ENCODE measurements at places on chromosomes 5 and 9. TPM values are rescaled to one million over a fixed set of nuclear protein-coding genes. Genes with fewer than 3 reads are reported as not detected.

Gene TMEM215
- total RNA-seq, result not detected

- DNase-seq, result no peak
Observed at GRCh38 chr9:109506097-109506712, 8.1 kb upstream of the PTPN3 start.

- DNase-seq, result no peak
Observed at GRCh38 chr5:13186177-13186576, 758.3 kb downstream of the DNAH5 start.

Gene PPIP5K2
- total RNA-seq, result 67.1 TPM

DNA sequence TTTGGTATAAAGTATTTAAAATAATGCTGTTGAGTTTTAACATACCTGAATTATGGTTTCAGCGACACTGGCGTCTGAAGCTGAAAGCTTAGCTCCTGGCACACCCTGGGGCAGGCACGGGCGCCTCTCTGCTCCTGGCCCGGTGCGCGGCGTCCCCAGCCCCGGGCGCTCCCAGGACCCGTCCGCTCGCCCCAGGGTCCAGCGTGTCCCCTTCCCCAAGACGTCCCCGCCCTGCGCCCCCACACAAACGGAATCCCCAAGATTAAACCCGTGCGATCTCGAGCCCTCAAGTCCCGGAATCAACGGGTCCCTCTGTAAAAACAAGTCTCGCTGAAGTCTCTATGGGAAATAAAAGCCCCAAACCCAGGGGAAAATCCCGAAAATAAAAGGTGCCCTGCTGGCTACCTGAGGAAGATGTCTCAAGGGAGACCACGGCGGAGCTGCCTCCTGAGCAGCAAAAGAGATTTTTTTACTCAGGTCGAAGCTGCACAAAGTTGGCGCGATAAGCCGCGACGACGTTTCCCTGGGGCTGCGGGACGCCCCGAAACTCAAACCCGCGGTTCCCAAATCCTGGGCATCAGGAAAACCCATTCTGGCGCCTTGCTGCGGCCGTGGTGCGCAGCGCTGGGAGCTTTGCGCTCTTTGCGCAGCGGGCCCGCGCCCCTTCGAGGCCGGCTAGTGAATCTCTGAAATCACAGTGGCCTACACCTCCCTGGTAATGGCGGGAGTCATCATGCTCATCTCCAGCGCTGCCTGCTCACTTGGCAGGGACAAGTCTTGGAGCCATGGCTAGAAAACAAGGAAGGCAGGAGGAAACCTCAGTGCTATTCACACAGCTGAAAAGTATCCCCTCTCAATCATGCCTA lies 6.3 kb upstream of the IFNA8 start:
- DNase-seq, result peak; percentile 48

- DNase-seq, result no peak
Observed at GRCh38 chr9:91150998-91151717, 210.6 kb downstream of the AUH start.

Gene SLC2A6
- total RNA-seq, result 6.3 TPM

GRCh38 chr9:112856843-112857242 lies 33.8 kb downstream of the SLC46A2 start:
- no peak for DNase-seq

Gene PCDHA4
- total RNA-seq, result not detected

- DNase-seq, result peak; percentile 25
Observed at GRCh38 chr9:133333566-133333965, 2.4 kb downstream of the SURF6 start.

Gene TAF11L10
- not detected for total RNA-seq

DNA sequence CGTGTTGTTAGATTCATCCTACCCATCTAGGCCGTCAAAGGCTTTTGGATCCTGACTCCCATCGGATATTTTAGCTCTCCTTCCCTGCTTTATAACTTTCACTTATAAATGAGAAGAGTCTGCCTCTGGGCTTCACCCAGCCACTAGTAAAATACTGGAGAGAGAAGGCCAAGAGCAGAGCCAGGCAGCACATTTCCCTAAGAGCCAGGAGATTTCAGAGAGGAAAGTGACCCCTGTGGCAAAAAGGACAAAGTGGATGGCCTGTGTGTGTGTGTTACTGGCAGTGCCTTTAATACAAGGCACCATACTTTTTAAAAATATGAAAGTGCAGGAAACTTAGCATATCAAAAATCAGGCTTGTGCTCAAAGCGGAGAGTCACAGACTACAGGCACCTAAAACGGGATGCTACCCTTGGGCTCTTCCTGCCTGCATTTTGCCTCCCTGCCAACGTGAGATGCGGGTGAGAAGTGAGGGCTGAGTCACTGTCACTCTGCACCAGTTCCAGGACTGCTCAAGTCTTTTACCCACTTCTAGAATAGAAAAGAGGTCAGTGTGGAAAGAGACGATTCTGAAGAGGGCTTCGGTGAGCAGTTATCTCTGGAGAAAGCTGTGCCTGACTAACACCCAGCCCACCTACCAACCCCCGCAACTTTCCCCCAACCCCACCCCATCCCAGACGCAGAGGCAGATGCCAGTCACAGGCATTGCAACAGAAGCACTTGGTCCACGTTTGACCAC lies 15.9 kb downstream of the NFIL3 start:
- DNase-seq, result no peak

- no peak for DNase-seq
Observed at GRCh38 chr5:35771300-35771699, 85.4 kb upstream of the IL7R start.

DNA sequence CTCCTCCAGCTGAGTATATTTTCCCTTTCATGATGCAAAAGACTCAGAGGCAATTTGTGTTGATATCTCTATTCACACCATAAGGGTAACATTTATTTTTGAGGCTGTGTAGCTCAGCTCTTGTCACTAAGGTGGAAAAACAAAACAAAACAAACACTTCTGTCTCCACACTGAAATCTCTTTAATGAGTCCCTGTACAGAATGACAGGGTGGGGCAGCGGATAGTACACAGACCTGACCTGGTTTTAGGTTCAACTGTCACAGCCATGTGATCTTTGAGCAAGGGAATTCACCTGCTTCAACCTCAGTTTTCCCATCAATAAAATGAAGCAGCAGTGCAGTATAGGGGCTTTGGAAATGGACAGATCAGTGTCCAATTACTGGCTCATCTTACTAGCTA lies 29.3 kb downstream of the TLR4 start:
- no peak for DNase-seq

DNA sequence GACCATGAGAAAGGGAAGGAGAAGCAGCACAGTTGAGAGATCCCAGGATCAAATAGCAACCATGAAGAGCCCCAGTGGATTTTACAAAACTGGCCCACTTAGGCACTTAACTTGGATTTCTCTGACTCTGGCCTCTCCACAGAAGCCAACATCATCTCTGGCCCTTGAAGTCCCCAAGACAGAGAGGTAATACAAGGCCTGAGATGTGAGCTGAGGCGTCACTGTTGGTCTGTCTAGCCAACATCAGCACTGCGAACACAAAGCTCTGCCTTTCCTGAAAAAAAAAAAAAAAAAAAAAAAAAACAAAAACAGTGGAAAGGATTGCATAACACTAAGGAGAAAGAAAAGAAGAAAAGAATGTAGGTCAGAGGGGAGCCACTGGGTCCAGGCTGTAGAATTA lies 378.3 kb downstream of the BRINP1 start:
- DNase-seq, result no peak

Gene RNF183
- total RNA-seq, result 0.37 TPM

- no peak for DNase-seq
Observed at GRCh38 chr5:156589104-156589945, 260.8 kb upstream of the PPP1R2B start.

Measured in activated naive CD8-positive, alpha-beta T cell treated with anti-CD3 and anti-CD28 coated beads, Interleukin-2, amount 10 ng/mL, durations not matched to agents 7 days and 5 days (primary cell).